ENCODE measurements at places on chromosomes 12 and 14.

- DNase-seq = no peak
These were observed 66.8 kb downstream of the CLIP1 start for GRCh38 chr12:122355706-122356105.

DNA sequence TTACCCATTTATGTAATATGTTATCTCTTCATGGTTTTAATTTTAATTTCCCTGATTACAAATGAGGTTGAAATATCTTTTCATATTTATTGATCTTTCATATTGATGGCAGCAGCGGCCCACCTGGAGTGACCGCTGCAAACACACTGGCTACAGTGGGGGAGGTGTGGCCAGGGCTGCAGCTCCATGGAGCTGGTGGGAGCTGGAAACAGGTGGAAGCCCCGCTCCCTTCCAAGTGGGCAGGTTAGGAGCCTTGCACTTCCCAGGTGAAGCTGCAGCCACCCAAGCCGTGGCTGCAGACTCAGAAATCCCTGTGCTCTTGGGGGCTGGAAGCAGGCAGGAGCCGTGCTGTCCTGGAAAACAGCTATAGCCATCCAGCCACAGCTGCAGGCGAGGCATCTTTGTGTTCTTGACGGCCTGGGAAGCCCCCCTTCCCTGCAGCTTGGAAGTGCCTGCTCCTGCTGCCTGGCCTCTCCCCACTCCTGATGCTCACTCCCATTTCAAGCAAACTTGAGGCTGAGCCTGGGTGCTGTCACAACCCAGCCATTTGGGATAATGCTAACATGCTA is 201.1 kb downstream of the TMEM117 start:
- no peak for DNase-seq

DNA sequence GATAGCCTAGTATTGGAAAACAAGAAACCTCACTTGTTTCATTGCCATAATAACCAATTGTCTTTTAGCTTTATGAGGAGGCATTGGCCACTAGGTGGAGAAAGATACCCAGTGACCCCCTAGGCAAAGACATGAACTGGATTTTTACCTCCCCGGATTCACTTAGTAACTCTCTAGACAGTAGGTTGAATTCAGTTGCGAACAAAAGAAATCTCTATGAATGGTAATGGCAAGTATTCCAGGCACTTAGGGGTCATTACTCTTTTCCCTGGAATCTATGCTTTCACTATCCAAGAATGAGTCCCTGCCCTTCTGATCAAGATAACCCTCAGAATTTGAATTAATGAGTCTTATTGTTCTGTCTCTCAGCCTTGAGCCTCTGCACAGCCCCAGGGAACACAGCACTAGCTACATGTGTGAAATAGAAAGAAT is 29.5 kb upstream of the RHOJ start:
- DNase-seq = no peak

GRCh38 chr12:121250359-121250758 is 40.4 kb downstream of the P2RX4 start:
- no peak for DNase-seq

GRCh38 chr14:92673601-92674150 is 74.8 kb downstream of the LGMN start:
- DNase-seq = no peak

- no peak for DNase-seq
These were observed 97.5 kb downstream of the TMX1 start for GRCh38 chr14:51337520-51337919.

GRCh38 chr12:107662484-107662883 is 23.1 kb upstream of the PWP1 start:
- no peak for DNase-seq

GRCh38 chr12:108136697-108137096 is 7.6 kb downstream of the WSCD2 start:
- DNase-seq = no peak

GRCh38 chr14:77108753-77109152 is 10.7 kb downstream of the CIPC start:
- no peak for DNase-seq

DNA sequence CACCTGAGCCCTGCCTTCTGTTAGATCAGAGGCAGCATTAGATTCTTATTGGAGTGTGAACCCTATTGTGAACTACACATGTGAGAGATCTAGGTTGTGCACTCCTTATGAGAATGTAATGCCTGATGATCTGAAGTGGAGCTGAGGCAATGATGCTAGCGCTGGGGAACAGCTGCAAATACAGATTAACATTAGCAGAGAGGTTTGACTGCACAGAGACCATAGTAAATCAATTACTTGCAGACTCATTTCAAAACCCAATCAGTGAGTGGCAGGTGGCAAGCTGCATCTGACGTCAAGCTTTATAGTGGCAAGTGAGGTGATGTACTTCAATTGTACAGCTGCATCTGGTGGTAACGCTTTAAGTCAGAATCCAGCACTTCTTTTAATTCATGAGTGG is 141.6 kb downstream of the GPHN start:
- DNase-seq = no peak

- DNase-seq = no peak
These were observed 66.5 kb downstream of the ANO6 start for GRCh38 chr12:45282411-45282810.
